ENCODE measurements at places on chromosomes 7 and 10.

- DNase-seq: no peak
Observed at GRCh38 chr7:32200646-32201045, 130.4 kb upstream of the PDE1C start.

- no peak for DNase-seq
Observed at GRCh38 chr10:81135851-81136250, 598.1 kb downstream of the SH2D4B start.

GRCh38 chr7:156096771-156097538 lies 284.7 kb upstream of the SHH start:
- DNase-seq: no peak

GRCh38 chr7:44132039-44132438 lies 8.7 kb upstream of the POLD2 start:
- no peak for DNase-seq

- no peak for DNase-seq
Observed at GRCh38 chr10:93061594-93062513, 1.3 kb downstream of the CYP26C1 start.

DNA sequence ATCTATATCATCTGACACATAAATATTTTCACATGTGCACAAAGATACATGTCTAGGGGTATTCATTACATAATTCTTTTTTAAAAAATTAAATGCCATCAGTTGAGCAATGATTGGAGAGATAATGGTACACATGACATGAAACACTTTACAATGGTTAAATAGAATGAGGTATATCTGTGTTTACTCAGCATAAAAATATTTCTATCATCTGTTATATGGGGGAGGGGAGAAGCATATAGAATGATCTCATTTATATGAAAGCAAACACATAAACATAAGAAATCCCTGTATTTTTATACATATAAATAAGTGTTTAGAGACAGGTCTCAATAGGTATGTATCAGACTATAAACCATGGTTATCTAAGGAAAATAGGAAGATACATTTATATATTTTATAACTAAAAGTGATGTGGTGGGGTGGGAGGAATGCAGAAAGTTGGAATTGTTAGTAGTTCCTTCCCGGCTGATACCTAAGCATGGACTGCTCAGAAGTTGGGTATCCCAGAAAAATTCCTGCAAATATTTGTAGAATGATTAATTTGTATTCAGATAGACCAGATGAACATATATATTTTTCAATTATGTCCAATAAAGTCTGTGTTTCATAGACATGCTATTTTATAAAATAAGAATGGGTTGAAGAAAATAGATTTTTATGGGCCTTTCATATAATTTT lies 75.1 kb downstream of the SHOC2 start:
- no peak for DNase-seq

DNA sequence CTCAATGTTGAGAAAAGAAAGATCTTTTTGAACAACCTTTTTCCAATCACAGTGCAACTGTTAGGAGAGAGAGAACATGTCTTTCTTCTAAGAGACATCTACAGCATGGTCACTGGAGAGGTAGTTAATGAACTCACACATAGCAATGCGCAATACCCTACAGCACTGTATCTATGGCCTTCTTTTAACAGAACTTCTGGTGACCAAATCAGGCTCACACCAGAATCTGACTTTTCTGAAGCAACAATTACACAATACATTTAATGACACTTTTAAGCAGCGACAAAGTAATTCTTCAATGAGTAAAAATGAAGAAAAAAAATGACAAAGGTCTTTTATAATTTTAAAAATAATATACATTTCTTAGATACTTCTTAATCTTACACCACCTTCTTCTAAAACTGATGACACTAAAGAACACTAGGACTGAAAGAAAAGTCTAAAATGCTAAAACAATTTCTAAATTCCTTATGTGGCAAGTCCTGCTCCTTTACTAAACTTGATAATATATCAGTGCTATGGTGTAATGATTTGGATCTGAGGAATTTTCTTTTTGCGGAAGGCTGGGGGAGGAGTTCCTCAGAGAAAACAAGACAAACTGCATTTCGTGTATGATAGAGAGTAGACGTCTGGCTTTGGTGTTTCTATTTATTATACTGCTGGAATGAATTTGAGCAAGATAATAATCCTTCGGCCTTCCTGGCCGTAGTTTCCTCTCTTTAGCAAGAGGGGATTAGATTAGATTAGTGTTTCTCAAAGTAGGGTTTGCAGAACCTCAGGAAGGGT lies 166.3 kb downstream of the ZNF438 start:
- DNase-seq: no peak

- DNase-seq: no peak
Observed at GRCh38 chr10:49314806-49315205, 15.8 kb downstream of the C10orf71 start.

DNA sequence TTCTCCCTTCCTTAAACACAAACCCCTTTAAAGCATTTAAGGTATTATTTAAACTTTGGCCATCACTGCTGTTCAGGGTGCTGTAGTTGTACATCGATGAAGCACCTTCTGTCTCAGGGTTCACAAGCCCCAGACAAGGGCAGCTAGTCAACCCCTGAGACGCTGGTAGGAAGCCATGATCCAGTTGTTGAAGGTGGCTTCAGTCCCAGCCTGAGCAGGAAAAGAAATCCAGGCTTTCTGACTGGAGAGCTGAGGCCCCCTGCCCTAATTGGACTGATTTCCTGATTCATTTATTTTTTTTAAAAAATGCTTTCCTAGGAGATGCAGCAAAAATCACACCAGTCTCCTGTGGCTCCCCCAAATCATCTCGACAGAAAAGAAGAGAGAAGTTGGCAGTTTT lies 15.8 kb downstream of the CPA1 start:
- no peak for DNase-seq

DNA sequence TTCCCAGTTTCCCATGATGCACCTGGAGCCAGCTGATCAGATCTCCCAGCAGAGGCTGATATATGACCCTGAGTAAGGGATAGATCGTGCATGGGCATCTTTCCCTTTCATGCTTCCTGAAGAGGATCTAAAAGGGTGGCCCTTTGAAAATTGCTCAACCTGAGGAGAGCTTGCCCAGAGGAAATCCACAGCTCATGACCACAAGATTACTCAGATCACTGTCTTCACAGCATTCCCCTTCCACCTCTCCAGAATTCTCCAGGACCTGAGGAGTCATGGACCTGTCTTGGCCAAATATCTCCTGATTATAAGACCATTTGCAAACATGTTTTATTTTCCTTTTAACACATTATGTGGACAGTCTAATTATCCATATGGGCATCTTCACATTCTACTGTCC lies 328.1 kb downstream of the LHFPL3 start:
- no peak for DNase-seq

DNA sequence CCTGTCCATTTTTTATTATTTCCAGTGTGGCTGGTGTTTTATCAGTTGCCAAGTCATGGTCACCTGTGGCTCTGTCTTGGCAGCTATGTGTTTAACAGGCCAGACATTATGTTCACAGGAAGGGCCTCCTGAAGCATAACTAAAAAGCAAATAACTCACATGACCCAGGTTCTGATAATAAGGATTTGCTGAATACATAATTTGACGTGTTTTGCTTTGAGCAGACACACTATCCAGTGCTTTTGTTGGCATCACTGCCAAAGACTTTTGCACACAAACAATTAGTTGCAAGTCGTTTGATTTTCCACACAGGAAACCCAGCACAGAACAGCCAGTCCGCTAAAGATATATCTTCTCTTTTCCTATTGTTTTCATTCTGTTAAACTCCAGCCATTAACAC lies 173.6 kb downstream of the ARL4A start:
- no peak for DNase-seq

DNA sequence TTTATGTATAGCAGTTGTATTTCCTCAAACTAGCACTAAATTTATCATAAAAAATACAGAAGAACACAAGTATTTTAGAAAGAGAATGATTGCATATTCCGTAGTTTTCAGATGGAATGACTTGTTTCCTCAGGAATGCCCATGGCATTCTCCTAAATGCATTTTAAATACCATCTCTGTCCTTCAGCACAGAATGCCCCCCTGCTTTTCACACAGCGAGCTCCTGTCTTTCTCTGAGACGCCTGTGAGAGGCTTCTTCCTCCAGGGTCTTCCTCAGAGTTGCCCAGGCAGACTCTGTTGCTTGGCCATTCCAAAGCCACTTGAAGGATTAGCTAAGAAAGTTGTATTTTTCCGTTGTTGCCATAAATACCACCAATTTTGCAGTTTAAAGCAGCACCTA lies 10.1 kb downstream of the LANCL2 start:
- DNase-seq: no peak

GRCh38 chr7:82156168-82156567 lies 287.4 kb downstream of the CACNA2D1 start:
- no peak for DNase-seq

DNA sequence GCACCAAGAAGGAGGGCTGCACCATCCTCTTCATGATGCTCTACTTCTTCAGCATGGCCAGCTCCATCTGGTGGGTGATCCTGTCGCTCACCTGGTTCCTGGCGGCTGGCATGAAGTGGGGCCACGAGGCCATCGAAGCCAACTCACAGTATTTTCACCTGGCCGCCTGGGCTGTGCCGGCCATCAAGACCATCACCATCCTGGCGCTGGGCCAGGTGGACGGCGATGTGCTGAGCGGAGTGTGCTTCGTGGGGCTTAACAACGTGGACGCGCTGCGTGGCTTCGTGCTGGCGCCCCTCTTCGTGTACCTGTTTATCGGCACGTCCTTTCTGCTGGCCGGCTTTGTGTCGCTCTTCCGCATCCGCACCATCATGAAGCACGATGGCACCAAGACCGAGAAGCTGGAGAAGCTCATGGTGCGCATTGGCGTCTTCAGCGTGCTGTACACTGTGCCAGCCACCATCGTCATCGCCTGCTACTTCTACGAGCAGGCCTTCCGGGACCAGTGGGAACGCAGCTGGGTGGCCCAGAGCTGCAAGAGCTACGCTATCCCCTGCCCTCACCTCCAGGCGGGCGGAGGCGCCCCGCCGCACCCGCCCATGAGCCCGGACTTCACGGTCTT lies 1.9 kb downstream of the FZD1 start:
- peak; percentile 43 for DNase-seq

DNA sequence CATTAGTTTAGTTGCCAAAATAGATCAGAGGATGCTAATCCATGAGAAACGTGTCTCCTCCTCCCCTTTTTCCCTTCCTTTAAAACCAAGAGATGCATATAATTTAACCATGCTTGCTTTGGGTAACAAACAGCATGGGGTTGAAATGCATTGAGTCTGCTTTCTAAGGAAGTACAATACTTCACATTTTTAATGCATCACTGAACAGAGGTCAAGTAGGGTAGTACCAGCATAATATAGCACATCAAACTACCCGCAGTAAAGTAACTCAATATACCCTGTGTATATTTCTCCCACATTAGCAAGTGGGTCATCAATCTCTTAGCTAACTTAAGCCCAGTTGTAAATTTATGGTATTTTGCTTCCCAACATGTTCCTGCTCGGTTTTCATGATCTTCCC lies 239.3 kb upstream of the SEMA3C start:
- no peak for DNase-seq

DNA sequence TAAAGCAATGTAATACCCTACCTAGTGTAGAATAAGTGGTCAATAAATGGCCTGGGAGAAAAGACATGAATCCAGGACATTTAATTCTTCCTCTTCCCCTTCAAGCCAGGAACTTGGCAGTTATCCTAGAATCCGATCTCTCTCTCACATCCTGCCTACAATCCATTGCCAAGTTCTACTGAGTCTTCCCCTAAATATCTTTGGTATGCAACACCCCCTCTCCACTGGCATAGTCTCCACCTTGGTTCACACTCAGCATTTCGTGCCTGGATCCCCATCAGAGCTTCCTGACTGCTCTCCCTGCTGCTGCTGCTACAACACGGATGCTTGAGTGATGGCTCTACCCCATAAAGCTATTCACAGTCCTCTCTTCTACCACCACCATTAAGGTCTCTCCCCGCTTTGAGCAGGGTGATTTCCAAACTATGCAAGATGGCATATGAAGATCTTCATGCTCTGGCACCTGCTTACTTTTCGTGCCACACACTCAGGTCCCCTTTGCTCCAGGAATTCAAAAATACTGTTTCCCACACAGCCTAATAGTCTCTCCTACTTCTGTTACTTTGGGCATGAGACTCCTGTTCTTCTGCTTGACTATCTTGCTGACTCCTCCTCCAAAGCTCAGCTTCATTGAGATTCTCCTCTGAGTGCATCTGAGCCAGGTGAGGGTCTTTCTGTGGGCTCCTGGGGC lies 4.8 kb downstream of the ANK3 start:
- no peak for DNase-seq

GRCh38 chr7:90483251-90483650 lies 13.8 kb downstream of the PTTG1IP2 start:
- no peak for DNase-seq

GRCh38 chr10:58415757-58416156 lies 30.5 kb downstream of the TFAM start:
- no peak for DNase-seq

GRCh38 chr7:90180011-90180585 lies 25.8 kb downstream of the STEAP1 start:
- DNase-seq: no peak

DNA sequence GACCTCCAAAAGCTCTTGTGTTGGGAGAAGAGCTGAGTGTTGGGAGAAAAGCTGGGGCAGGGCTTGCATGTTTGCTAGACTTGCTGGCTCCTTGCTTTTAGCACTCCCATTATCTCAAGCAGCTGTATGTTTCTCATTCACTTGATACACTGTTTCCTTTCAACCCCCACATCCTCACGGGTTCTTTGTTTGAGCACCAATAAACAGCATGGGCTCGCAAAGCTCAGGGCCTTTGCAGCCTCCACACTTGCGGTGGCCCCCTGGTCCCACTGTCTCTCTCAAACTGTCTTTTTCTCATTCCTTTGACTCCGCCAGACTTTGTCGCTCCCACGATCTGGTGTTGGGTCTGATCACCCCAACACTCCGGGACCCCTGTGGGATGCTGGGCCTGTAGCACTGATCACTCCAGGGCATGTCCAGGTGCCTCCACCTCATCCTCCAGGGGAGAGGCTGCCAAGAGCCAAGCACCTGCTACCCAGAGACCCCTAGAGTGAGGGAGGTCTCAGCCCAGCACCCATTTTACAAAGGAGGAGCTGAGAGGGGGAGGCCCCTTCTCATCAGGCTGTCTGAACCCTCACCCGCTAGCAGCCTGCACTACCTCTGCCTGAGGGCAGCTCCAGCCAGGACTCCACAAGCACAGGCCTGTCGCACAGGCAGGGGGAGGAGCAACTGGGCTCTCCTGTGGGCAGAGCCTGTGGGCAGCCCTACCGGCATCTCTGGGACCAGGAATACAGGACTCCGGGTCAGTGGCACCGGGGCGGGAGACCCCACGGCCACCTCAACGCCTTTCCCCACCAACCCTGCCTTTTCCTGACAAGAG lies 49.1 kb upstream of the MSMB start:
- no peak for DNase-seq

GRCh38 chr7:137081321-137082093 lies 213.1 kb downstream of the CHRM2 start:
- no peak for DNase-seq

DNA sequence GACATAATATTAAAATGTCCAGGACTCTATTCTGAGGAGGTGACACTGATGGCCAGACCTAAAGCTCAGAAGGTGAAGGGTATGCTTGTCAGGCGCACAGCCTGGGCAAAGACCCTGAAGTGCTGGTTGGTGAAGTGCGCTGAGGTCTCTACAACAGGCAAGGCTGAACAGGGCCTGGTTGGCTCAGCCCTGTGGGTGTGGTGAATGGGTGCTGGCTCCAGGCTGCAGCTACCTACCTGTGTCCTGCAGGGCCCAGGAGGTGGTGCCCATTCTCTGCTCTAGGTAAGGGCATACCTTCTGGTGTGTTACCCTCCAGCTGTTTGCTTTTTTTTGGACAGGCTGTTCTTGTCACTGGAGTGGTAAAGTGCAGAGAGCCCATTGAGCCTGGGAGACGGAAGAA lies 85.1 kb downstream of the RAMP3 start:
- DNase-seq: no peak
